T-helper 22 cell (primary cell): ENCODE measurements at places on chromosomes 7 and 10.

DNA sequence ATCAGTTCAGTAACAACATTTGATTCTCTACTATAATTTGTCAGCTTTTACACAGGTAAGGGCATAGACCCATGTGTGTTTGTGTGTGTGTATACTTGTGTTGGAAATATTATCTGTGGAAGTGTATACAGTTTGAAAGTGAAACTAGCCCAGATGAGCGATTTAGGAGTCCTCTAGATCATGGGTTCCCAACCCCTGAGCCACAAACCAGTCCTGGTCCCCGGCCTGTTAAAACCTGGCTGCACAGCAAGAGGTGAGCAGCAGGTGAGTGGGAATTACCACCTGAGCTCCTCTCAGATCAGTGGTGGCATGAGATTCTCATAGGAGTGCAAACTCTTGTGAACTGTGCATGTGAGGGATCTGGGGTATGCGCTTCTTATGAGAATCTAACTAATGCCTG lies 1221.5 kb upstream of the SORCS1 start:
- no peak for DNase-seq

DNA sequence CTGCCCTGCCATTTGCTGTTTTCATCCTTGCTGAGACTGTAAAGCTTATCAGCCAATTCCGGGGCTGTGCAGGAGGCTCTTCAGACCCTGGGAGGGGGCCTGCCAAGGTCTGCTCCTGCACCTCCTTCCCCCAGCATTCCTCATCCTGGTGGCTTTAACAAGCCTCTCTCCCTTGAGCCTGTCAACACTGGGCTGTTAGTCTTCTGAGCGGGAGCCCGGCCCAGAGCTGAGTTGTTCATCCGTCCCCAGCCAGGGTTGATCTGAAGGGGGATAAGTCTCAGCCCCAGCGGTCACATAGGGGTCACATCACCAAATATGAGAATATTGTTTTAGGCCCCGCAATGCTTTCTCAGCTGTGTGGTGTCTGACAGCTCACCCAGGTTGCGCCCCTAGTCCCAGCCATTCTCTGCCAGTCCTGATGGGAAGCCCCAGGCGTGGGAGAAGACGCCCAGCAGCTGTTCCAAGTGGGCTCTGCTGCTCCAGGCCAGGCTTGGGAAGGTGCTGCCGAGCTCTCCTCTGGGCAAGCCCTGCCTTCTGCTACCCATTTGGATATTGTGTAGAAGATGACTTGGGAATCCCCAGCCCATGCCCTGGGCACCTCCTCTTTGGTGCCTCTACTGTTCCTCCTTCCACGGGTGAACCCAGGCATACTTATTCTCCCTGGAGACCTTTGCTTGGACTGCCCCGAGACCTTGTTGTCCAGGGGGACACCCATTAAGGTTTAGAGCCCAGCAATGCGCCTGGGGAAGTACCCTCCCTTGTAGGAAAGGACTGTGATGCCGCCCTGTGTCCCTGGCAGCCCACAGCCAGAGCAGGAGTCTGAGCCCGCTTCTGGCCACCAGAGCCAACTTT lies 23.5 kb upstream of the TRIM8 start:
- no peak for DNase-seq

DNA sequence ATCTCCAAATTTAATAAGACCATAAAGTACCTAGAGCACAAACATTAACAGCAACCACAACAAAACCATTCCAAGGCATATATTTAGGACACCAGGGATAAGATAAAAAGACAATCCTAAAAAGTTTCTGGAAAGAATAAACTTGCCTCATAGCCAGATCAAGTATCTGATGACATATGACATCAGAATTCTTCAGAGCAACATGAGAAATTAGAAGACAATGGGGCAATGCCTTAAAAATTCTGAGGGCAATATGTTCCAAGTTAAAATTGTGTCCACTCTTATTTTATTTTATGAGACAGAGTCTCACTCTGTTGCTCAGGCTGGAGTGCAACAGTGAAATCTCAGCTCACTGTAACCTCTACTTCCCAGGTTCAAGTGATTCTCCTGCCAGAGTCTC lies 2.8 kb downstream of the EFCAB10 start:
- no peak for DNase-seq

- no peak for DNase-seq
These were observed 39.0 kb downstream of the SEMA3C start for GRCh38 chr7:80879849-80880248.

GRCh38 chr10:85888004-85888403 lies 478.6 kb downstream of the GRID1 start:
- DNase-seq: no peak

- DNase-seq: no peak
These were observed 5.4 kb downstream of the CCDC201 start for GRCh38 chr7:45867471-45867870.

GRCh38 chr7:44147026-44147991 lies 6.2 kb upstream of the MYL7 start:
- DNase-seq: no peak

GRCh38 chr10:76697923-76698322 lies 939.7 kb downstream of the KCNMA1 start:
- no peak for DNase-seq
